DMS79 treated with DMSO at 0.1 percent for 48 hours (cell line): ENCODE measurements at places on chromosomes 1 and 21.
A peak's percentile ranks its signal among the peaks of the same experiment; 100 is the strongest.

GRCh38 chr1:8089535-8090228 lies 63.6 kb upstream of the ERRFI1 start:
- DNase-seq, result no peak

GRCh38 chr1:22976461-22977243 lies 4.0 kb upstream of the LACTBL1 start:
- DNase-seq, result peak; percentile 78

- DNase-seq, result no peak
Measured at GRCh38 chr1:103283371-103283770, 175.0 kb upstream of the COL11A1 start.

DNA sequence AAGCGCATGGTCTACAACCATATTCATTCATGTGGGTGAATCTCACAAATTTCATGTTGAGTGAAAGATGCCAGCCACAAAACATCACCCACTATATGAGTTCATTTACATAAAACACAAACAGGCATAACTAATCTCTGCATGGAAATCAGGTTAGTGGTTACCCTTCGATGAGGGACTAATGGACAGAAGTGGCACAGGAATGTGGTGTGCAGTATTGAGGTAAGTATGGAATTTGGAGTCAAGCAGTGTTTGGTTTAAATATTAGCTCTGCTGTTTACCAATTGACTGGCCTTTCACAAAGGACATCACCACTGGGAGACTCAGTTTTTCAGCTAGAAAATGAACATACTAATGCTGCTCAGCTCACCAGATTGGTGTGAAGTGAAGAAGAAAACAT lies 24.2 kb downstream of the CCDC185 start:
- no peak for DNase-seq

GRCh38 chr1:58718435-58718834 lies 18.6 kb upstream of the MYSM1 start:
- peak; percentile 14 for DNase-seq
